ENCODE measurements at places on chromosomes 4 and X.

GRCh38 chr4:128481752-128482480, 194.3 kb upstream of the PGRMC2 start:
- no peak for DNase-seq

DNA sequence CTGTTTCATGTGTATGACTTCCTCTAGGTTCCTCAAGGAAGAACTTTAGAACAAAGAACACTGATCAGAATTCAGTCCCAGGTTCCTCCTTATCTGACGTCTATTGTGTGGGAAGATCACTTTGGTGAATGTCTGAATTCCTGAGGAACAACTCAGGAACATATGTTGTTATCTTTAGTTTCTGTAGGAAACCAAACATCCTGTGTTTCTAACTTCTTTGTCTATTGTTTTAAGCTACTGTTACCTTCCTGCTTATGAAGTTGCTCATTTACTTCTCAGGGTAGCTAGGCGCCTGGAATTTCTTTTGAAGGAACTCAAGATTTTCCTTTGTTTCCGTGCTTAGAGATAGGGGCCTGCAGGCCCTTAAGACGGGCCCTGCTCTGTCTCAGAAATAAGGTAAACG, 46.2 kb downstream of the MAGEB5 start:
- DNase-seq, result no peak

- DNase-seq, result no peak
Observed at GRCh38 chrX:36577006-36577405, 431.2 kb upstream of the FAM47C start.

DNA sequence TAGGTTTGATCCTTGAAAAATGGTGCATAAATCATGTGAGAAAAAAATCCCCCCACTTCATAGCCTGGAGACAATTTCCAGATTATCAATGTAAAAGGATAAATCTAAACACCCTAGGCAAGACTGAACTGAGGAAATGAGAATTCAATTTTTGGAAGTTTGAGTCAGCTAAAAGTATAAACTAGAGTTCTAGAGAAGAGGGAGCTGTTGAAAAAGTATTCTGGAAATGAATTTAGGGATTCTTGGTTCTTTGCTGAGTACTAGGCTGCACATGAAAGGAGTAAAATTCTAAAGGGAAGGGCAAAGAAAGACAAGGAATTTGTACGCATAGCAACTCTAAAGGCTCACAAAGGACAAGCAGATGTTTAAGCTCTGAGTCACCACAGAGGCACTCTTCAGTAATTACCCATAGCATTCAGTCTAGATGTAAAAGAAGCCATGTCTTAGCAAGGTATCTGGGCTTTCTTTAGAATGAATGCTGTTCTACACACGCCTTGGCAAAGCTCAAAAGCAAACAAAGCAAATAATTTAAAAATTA, 896.5 kb downstream of the PDHA2 start:
- no peak for DNase-seq

GRCh38 chrX:85026170-85026569, 22.5 kb downstream of the APOOL start:
- DNase-seq, result no peak

GRCh38 chrX:79065696-79066095, 78.8 kb upstream of the GPR174 start:
- no peak for DNase-seq

DNA sequence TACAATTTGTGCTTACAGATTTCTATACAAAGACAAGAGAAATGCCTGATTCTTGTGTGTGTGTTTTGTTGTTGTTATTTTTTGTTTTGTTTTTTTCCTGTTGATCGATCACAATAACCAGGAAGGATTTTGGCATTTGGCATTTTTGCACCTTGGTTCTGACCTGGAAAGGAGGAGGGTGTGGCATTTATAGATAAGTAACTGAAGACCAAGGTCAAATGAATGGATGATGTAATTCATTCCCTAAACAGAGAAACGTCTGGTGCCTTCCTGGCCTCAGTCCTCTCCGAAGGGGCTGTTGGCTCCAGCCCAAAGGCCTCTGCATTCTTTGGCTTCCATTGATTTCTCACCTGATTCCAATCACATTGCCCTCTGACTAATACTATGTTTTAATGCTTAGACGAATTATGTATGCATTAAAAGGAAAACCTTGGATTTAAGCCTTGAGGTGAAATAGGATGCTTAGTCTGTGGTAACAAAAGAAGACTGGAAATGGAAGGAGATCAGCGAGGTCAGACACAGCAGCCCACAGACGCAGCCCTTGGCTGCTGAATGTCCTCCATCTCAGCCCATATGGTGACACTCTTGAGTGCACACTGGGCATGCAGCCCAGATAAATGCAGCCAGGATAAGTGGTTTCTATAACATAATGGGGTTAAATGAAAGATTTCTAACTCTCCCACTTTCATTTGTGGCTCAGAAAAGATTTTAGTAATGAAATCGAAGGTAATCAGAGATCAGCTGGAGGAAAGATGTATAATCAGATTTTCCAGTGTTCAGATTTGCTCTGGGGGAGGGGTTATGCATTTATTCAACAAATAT, 60.5 kb upstream of the TRIM2 start:
- no peak for DNase-seq

DNA sequence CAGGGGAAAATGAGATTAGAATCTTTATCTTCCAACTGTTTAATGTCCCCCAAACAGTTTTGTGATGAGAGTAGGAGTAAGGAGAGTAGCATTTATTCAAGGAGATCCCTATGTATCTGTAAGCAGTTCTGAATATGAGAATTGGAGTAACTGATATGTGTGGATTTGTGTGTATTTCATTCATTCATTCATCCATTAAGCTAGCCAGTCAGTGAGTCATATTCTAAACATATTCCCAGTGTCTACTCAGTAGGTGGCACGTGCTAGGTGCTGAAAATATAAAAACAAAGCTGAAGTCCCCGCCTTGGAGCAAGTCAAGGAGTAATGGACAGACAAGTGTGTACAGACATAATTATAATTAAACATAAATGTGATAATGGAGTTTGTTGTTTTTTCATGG, 12.4 kb upstream of the STX18 start:
- no peak for DNase-seq

All from stimulated activated naive CD8-positive, alpha-beta T cell treated with anti-CD3 and anti-CD28 coated beads, Interleukin-15, Interleukin-2, amounts not matched to agents 100 U/mL and 50 U/mL, for 24 hours (primary cell).